Stimulated activated CD8-positive, alpha-beta memory T cell treated with anti-CD3 and anti-CD28 coated beads, Interleukin-12 subunit alpha, Interleukin-12 subunit beta, amount 100 ng/mL, for 1 hour (primary cell): ENCODE measurements at places on chromosomes 4 and X.

DNA sequence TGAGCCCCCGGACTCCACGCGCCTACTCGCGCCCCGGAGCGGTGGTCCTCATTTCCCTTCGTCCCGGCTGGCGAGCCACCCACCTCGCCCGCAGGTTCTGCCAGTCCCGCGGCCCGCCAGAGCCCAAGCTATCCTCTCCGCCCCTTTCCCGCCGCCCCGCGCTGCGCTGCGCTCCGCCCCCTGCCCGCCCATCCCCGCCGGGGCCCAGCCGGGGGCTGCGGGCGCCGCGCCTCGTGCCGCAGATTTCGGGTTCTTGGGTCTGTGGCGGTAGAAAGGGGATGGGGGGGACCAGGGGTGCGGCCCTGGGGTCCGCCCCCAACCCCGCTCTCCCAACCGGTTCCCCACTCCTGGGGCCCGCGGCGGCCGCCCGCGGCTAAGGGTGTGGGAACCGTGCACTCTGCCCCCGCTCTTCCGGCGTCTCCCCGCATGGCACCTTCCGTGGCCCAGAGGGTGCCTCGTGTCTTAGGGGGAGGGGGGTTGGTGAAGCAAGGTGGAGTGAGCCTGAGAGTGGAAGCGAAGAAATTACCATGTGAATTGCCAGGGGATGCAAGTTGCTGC, 650.8 kb upstream of the DIPK2B start:
- DNase-seq = no peak

GRCh38 chr4:174564529-174564928, 42.2 kb upstream of the HPGD start:
- DNase-seq = no peak

DNA sequence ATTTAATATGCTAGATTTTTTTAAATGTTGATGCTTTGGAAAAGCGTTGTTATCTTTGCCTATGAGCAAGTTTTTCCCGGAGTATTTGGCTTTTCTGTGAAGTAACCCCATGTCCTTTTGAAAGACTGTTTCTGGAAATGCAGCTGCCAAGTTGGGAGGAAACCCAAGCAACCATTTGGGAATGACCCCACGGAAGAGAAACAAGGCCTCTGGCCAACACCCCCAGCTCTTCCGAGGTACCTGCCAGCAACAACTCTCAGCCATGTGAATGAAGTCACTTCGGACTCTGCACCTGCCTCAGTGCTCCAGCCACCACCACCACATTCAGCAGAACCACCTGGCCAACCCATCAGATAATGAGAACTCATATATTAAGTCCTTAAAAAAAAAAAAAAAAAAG, 36.2 kb upstream of the DHRSX start:
- no peak for DNase-seq

- no peak for DNase-seq
Observed at GRCh38 chr4:165011403-165011802, 20.4 kb upstream of the TRIM60 start.

GRCh38 chr4:2303686-2304320, 41.9 kb upstream of the MXD4 start:
- DNase-seq = no peak
